ENCODE measurements at places on chromosomes 7 and 10.

DNA sequence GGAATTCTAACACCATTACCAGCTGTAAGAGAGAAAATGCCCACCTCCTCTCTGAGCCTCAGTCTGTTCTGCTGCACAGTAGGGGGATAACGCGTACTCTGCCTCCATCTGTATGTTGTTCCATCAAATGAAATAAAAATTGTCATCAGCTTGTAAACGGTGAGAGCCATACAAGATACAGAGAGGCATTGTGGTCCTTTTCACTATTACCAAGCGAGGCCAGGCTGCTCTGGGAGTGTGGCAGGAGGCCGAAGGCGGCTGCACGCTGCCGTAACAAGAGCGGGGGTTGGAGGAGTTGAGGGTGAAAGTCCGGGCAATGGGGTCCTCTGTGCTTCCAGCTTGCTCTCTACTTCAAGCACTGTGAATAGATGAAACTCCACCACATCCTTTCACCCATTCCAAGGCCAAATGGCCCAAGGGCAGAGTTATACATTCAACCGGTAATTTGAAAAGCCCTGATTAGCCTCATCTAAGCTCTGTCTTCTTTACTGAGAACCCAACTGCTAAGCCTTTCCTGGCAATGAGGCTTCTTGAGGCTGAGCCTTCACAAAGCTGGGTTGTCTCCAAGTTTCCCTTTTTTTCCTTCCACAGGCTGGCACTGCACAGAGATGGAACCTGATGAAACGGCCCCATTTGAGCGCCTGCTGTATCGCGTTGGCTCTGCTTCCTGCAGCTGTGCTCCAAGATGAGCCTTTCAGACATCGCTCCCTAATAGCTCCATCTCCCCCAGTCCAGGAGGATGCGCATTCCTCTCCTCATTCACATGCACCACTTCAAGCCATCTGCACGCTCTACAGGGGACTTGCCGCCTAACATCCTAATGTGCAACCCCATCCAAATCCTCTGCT lies 47.2 kb downstream of the PYROXD2 start:
- DNase-seq, result no peak

- DNase-seq, result no peak
Observed at GRCh38 chr7:80453699-80454340, 58.0 kb downstream of the GNAT3 start.

DNA sequence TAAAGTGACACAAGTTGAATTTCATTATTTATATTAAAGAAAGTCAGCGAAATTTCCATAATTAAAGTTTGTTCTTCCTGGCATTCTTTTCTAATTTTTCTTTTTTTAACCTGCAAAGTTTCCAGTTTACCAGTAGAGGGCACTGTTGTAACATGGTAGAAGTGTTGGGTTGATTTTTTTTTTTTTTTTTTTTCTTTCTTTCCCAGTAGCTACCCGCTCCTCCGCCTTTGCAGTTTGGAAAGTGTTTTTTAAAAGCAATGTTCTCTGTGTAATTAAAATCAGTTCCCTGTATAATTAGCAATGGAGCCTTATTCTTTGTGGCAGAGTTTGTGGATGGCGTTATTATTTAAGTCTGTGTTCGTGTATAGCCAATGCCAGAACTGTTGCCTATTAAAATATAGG lies 53.7 kb downstream of the TAF3 start:
- peak; percentile 27 for DNase-seq

DNA sequence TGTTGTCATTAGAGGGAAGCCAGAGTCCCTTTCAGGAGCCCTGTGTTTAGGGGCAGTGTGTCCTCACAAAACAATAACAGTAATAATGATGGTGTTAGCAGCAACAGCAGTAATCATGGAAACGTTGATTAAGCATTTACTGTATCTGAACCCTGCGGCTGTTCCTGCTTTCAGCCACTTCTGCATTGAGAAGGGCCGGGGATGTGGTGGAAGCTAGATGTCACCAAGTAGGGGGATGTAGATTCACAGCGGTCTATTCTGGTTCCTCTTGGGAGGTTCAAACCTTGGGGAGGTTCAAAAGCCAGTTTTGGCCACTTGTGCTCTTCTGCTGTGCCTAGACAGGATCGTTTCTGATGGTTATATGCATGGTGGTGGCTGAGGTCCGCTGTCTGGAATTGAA lies 44.8 kb downstream of the PRPF18 start:
- no peak for DNase-seq

DNA sequence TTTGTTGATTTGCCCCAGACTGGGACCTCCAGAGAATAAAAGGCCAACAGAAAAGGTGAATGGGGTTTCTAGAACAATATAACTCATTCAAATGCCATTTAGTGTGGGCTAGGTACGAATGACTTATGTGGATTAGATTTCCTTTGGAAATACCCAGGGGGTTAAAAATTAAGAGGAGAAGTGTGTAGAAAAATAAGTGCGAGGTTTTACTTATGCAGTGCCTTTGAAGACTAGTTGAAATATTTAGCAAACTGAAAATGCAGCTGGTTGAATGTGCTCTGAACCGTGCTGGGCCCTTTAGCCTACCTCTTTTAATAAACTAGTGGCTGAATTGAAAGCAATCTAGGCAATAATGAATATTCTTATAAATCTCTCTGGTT lies 180.6 kb downstream of the LRMDA start:
- DNase-seq, result no peak

Measured in CD4-positive, alpha-beta T cell treated with Interleukin-12 subunit alpha and Interleukin-12 subunit beta, for 1 hour (primary cell).